ENCODE measurements at places on chromosomes 6 and 20. TPM values are rescaled to one million over a fixed set of nuclear protein-coding genes. Genes with fewer than 3 reads are reported as not detected.

DNA sequence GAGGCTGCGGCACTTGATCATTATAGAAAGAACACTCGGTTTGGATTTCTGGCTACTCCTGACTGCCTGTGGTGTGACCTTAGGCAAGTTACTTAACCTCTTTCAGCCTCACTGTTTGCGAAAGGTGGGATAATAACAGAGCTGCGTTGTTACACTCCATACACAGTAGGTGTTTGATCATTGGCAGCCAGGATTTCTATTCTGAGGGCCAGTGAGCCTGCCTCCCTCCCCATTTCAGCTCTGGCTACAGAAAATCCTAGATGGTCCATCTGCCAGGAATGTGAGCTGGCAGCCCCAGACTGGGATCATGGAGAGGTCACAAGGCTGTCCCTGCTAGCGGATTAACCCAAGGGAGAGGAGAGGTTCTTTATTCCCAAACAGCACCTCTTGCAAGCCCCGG, 2.7 kb downstream of the KCNB1 start:
- DNase-seq: no peak
- H3K4me3 ChIP-seq: no peak overlapping the region
- no peak overlapping the region for H3K27ac ChIP-seq
- H3K36me3 ChIP-seq: peaks cover 2% of the 10 kb centered on the region

DNA sequence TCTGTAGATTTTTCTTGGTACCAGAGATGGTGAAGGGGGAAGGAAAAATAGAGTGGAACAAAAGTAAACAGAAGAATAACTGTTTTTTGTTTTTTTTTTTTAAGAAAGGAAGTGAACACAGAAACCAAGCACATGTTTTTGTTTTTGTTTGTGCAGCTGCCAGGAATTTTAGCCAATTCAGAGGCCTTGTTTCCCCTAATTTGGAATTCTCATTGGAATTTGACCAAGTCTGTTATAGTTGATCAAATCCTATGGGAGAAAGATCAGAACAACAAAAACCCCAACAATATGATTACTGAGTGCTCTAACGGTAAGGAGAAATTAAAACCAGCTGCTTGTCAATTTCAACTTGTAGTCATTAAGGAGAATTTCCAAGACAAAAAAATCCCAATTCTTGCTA, 18.2 kb upstream of the IL22RA2 start:
- no peaks in the 10 kb centered on the region for H3K27me3 ChIP-seq
- H3K4me1 ChIP-seq: peaks cover 4% of the 10 kb centered on the region
- no peak for DNase-seq
- H3K27ac ChIP-seq: no peak overlapping the region

- no peak overlapping the region for H3K4me3 ChIP-seq
- H3K4me1 ChIP-seq: no peaks in the 10 kb centered on the region
- DNase-seq: no peak
- no peaks in the 10 kb centered on the region for H3K27me3 ChIP-seq
- H3K36me3 ChIP-seq: no peaks in the 10 kb centered on the region
Measured at GRCh38 chr6:123681957-123682462, 45.3 kb upstream of the TRDN start.

DNA sequence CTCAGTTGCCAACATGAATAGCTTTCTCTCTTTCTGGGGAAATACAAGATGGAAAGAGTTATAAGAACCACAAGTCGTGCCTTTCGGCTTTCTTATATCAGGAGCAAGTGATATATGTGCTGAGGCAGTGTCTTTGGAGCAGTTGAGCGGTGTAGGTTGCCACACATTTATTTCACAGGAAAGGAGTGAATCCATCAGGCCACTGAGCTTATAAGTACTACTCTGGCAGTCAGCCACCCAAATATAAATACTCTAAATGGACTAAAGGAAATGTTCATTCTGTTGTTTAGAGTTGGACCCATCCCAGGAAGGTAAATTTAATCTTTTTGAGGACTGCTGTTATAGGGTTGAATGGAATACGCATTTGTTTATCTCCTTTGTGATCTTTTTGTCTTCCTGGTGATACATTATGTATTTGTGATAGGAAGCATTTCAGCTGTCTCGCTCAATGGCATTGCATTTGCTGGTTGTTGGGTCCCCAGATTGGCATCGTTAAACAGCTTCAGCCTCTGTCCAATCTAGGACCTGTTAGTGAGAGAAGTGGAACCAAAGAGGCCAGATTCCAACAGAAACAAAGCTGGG, 139.7 kb downstream of the SOBP start:
- H3K4me1 ChIP-seq: peaks cover 3% of the 10 kb centered on the region
- H3K27me3 ChIP-seq: peaks cover 48% of the 10 kb centered on the region
- no peak overlapping the region for H3K27ac ChIP-seq

DNA sequence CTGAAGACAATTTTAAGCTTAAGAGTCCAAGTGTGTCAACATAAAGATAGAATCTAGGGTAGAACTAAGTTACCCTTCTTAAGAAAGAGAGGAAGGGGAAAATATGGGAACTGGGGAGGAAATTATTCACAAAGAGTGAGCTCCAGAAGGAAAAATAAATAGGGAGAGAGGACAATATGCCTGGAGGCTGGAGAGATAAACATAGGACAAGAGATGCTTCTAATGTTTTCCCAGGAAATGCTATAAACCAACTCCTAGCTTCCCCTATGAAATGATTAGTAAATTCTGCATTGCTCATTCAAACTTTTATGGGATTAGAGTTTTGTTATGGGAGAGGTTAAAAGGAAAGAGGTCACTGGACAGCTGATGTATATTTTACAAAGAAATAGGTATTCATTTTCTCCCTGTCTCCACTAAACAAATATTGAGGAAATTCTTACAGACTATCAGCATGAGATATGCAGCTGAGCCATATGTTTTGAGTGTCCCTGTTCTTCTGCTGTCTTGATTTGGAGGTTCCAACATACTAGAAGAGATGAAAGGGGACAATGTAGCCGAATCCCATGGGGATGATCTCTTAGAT, 22.0 kb downstream of the TPD52L1 start:
- H3K4me1 ChIP-seq: no peaks in the 10 kb centered on the region
- H3K27ac ChIP-seq: no peak overlapping the region
- peaks cover 32% of the 10 kb centered on the region for H3K27me3 ChIP-seq
- DNase-seq: no peak
- H3K36me3 ChIP-seq: no peaks in the 10 kb centered on the region
- no peak overlapping the region for H3K4me3 ChIP-seq

- H3K27me3 ChIP-seq: no peaks in the 10 kb centered on the region
- H3K27ac ChIP-seq: no peak overlapping the region
- no peak overlapping the region for H3K4me3 ChIP-seq
- H3K4me1 ChIP-seq: peaks cover 15% of the 10 kb centered on the region
- DNase-seq: no peak
- peaks cover 14% of the 10 kb centered on the region for H3K36me3 ChIP-seq
Measured at GRCh38 chr20:25327521-25328235, 63.0 kb downstream of the ABHD12 start.

DNA sequence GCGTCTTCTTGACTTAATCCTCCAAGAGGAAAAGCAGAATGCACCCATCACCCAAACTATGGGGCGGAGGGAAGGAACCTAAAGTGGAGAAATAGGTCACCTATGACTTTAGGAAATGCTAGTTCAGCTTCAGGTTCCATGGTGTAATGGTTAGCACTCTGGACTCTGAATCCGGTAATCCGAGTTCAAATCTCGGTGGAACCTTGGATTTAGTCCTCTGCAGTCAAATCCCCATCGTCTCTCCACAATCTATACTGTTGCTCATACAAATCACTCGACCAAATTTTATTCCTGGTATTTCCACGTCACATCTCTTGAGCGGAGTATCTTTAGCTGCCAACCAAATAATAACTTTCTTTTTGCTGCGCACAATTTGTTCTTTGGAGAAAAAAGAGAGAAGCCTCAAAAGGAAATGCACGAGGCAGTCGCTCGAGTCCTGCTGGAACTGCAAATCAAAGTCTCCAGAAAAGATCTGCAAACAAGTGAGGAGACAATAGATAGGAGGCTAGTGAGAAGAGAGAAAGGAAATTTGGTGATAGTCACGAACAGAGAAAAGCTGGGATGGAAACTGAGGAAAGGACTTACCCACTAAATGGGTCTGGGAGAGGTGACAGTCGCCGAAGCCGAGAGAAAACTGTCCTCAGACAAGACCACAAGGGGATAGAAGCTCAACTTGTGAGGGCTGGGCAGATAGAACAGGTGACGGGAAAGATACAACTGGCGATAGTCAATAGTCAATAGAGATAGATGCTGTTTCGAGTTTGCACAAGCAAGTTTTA, 16.6 kb downstream of the POM121L2 start:
- DNase-seq: no peak
- peak overlapping the region; percentile 11 for H3K27ac ChIP-seq
- peaks cover 11% of the 10 kb centered on the region for H3K4me1 ChIP-seq
- H3K36me3 ChIP-seq: peaks cover 7% of the 10 kb centered on the region
- peaks cover 76% of the 10 kb centered on the region for H3K27me3 ChIP-seq

LPA gene
- not detected for total RNA-seq

DST gene
- 4.4 TPM for total RNA-seq

DNA sequence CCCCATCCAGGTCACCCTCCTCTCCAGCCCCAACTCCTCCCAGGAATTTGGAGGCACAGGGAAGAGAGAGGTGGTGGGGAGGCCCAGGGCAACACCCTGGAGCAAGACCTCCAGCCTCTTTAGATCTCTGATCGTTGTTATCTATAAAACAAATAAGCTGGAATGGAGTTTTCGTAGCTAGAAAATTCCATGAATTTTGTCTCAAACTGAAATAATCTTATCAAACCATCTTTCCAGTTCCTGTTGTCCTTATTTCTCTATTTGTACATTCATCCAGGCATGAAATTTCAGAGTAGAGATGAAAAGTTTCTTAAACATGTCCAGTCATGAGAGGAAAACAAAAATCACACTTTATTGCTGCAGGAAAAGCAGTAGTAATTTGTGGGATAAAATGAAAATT, 6.2 kb upstream of the SLC4A11 start:
- peaks cover 55% of the 10 kb centered on the region for H3K27me3 ChIP-seq
- no peak overlapping the region for H3K27ac ChIP-seq
- H3K36me3 ChIP-seq: no peaks in the 10 kb centered on the region
- H3K4me3 ChIP-seq: no peak overlapping the region
- peaks cover 3% of the 10 kb centered on the region for H3K4me1 ChIP-seq
- DNase-seq: no peak

- no peak overlapping the region for H3K4me3 ChIP-seq
- H3K27me3 ChIP-seq: peaks cover 4% of the 10 kb centered on the region
- H3K27ac ChIP-seq: no peak overlapping the region
- H3K4me1 ChIP-seq: peaks cover 34% of the 10 kb centered on the region
- no peaks in the 10 kb centered on the region for H3K36me3 ChIP-seq
- no peak for DNase-seq
Measured at GRCh38 chr6:139547122-139547776, 172.8 kb upstream of the CITED2 start.

DNA sequence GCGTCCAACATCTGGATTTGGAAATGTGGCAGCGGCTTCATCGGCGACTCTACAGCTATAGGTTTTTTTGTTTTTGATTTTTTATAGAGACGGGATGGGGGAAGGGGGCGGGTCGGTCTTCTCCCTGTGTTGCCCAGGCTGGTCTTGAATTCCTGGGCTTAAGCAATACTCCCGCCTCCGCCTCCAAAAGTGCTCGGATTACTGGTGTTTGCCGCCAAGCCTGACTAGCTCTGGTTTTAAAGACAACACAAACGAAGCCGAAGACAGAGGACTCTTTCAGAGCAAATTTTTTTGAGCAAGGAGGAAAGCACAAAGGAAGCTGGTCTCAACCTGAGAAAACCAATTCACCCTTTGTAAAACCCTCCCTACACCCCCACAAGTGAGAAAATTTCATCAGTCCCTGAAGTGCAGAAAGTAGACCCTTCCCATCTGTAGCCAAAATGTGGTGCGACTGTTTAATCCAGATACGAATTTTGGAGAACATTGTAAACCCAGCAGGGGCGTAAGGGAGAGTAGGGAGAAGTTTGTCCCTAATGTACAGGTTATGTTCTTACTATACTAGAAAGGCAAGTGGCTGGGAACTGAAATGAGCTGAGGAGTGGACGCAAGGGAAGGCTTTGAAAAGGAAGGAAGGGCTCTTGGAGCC, 185.9 kb downstream of the TRIM27 start:
- DNase-seq: no peak
- H3K4me1 ChIP-seq: peaks cover 16% of the 10 kb centered on the region
- peaks cover 5% of the 10 kb centered on the region for H3K36me3 ChIP-seq
- no peak overlapping the region for H3K4me3 ChIP-seq
- H3K27ac ChIP-seq: no peak overlapping the region

NNAT gene
- total RNA-seq: 0.17 TPM

GRCh38 chr6:110338820-110339470, 19.2 kb downstream of the METTL24 start:
- no peak overlapping the region for H3K4me3 ChIP-seq
- H3K4me1 ChIP-seq: no peaks in the 10 kb centered on the region
- no peak overlapping the region for H3K27ac ChIP-seq
- H3K36me3 ChIP-seq: no peaks in the 10 kb centered on the region
- DNase-seq: no peak

Data from activated CD4-positive, alpha-beta T cell treated with anti-CD3 and anti-CD28 coated beads, Interleukin-2, amount 10 ng/mL, durations not matched to agents 7 days and 5 days (primary cell).